ENCODE measurements at places on chromosomes 5 and 9.

DNA sequence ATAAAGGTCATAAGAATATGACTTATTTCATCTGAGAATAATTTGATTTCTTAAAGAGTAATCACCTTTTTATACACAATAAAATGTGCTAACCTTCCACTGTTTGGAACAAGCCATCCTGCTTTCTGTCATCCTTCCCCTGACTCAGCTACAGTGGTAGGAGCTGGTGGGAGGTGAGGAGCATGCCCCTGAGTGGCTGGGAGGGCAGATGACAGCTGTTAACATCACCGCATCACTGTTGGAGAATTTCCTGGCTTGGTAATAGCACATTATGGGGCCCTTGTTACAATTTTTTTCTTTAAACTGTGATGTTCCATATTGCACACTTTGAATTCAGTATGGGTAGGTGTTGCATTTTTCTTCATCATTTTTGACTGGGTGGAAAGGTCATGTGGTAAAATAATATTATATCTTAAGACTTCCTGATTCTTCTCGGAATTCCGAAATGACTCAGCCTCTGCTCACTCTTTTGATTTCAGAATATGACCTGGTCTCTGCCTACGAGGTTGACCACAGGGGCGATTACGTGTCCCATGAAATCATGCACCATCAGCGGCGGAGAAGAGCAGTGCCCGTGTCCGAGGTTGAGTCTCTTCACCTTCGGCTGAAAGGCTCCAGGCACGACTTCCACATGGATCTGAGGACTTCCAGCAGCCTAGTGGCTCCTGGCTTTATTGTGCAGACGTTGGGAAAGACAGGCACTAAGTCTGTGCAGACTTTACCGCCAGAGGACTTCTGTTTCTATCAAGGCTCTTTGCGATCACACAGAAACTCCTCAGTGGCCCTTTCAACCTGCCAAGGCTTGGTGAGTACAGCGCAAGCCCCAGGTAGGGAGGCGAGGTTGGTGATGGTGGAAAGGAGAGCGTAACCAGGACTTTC, 5.8 kb downstream of the ADAMTS16 start:
- no peak for DNase-seq

- DNase-seq = no peak
Measured at GRCh38 chr5:140324617-140325241, 21.7 kb downstream of the HBEGF start.

DNA sequence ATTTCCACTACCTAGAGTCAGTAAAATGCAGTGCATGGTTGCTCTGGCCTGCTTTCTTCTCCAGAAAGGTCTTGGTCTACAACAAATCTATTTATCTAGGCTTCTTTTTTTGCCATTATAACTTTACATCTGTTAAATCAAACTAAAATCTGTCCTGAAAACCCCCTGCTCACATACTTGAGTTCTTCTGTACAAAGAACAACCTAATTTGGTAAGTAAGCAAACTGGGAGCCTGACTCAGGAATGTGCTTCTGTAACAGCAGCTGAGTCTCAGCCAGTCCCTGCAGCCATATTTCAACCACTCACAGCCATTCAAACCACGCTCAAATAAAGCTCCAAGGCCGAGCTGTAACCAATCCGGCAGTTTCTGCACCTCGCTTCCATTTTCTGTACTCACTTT, 95.8 kb downstream of the PLPP1 start:
- no peak for DNase-seq

DNA sequence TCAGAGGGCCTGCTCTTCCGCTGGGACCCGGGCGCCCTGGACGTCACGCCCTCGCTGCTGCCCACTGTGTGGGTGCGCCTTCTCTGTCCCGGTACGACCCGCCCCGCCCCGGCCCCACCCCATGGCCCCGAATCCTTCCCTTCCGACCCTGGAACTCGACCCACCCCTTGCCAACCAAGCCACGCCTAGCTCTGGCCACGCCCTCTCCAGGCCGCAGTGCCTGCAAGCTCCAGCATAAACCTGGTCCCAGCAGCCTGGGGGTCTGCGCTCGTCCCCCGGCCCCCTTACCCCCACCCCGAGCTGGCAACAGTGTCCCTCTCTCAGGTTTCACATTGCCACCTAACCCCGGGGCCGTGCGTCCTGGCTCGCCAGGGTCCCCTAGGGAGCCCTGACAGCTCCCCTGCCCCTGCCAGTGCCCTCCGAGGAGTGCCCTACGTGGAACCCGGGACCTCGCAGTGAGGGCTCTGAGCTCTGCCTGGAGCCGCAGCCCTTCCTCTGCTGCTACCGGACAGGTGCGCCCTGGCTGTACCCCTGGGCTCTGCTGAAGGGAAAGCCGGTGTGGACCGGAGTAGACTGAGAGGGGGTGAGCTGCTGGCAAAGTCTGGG, 3.4 kb downstream of the ADGRD2 start:
- DNase-seq = no peak

GRCh38 chr5:33068786-33069185, 357.7 kb downstream of the NPR3 start:
- DNase-seq = no peak

GRCh38 chr9:109904666-109905065, 124.7 kb downstream of the PALM2AKAP2 start:
- DNase-seq = no peak

DNA sequence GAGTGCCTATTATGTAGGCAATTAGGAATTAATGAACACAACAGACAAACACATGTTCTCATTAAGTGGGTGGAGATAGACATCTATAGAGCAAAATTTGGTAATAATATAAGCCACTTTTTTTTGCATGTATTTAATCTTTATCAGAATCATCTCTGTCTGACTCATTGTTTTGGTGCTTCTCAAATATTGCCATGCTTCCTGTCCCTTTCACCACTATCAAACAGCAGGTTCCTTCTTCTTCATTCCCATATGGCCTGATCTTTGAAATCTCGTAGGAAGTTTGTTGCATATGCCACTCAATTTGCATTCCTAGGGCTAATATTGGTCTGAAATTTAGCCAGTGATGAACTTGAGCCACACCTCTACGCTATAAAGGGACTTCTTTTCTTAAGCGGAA, 128.9 kb upstream of the SPEF2 start:
- no peak for DNase-seq

- no peak for DNase-seq
Measured at GRCh38 chr9:122065923-122066629, 27.0 kb downstream of the TTLL11 start.

DNA sequence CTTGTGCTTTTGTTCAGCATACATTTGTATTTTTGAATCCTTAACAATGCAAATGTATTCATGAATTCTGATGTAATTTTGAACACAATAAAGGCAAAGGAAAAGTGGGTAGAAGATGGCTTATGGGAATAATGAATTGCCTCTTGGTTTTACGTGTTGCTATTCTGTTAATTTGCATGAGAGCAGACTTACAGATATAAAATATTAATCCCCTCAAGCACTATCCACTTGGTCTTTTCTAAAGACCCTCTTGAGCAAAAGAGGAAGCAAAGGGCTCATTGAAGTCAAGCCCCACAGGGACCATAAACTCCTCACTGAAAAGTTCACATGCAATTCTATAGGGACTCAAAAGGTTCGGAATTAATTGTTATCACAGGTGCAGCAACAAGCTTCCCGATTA, 51.9 kb downstream of the OSTF1 start:
- DNase-seq = no peak

- DNase-seq = no peak
Measured at GRCh38 chr5:72093824-72094223, 13.5 kb upstream of the MAP1B start.

DNA sequence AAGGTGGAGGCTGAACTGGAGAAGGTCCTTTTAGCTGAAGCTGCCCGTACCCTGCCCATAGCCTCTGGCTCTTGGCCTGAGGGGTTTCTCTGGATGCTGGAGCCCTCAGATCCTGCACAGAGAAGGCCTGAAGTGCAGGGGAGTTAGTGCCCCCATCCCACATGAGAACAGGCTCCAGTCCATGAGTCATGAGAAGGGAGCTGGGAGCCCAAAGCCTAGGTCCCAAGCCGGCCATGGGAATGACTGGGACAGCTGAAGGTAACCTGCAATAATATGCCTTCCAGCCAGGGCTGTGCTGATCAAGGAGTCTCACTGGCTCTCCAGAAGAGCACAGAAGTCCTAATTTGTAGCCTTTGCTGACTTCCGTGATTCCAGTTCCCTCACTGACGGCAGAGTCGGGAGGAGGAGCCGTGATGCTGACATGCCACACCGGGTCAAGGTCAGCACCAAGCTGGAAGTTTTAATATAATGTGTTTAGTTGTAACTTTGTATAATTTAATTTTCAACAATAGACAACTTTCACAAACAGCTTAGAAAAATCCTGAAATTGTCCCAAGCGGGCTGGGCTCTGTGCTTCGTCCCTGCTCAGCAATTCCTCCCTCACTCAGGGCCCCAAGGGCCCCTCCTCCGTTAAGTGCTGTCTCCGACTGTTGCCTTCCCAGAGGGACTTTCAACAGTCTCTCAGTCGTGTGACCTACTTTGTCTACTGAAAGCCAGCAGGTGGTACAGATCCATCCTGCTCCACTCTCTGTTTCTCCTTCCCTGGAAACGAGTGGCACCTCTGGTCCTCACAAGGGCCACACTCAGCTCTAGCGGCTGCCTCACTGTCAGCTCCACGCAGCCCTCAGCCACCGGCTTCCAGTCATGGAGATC, 387.8 kb downstream of the GADD45G start:
- DNase-seq = no peak

DNA sequence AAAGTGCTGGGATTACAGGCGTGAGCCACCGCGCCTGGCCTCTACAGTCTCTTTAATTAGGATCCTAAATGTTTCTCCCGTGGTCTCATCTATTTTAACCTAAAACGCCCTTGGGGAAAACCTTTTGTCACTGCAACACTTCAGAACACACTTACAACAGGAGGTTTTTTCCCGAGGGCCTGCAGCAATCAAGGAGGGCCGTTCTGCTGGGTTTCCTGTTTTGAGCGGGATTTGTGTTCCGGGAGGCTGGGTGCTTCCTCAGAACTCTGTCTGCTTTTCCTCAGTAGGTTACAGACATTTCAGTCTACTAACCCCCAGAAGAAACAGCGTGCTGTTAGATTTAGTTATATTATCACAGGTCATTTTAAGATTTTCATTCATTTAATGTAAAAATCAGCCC, 65.4 kb upstream of the IRX4 start:
- no peak for DNase-seq

DNA sequence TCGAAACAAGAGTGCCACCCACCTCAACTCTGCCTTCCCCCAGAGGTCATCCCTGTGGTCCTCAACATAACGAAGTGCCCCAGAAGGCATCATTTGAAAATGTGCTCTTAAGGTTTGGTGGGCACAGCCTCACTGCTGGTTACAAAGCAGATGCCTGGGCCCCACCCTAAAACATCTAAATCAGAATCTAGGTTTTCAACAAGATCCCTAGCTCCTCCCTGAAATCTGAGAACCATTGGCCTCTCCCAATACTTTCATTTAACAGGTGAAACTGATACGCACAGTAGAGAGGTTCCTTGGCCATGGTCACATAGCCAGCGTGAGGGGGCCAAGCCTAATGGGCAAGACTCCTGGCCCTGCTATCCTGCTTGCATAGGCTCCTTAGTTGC, 376.2 kb upstream of the CLINT1 start:
- no peak for DNase-seq

- DNase-seq = no peak
Measured at GRCh38 chr5:120644516-120644915, 180.4 kb downstream of the PRR16 start.

DNA sequence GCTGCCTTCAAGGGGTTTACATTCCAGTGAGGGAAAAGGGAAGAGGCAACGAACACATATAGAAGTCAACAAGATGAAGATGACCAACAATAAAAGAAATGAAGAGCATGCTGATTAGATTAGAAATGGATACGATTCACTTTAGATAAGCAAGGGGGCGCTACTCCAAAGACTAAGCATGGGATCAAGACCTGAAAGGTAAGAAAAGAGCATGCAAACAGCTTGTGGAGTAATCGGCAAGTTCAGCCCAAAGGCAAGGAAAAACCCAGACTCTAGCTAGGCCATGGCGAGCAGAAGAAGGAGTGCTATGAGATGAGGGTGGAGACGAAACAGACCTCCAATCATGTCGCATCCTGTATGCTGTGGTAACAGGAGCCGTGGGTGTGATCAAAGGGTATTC, 124.4 kb downstream of the FANCC start:
- DNase-seq = no peak

- DNase-seq = no peak
Measured at GRCh38 chr5:157524887-157525286, 50.7 kb downstream of the ADAM19 start.

- no peak for DNase-seq
Measured at GRCh38 chr5:111259636-111260035, 35.5 kb downstream of the CAMK4 start.

DNA sequence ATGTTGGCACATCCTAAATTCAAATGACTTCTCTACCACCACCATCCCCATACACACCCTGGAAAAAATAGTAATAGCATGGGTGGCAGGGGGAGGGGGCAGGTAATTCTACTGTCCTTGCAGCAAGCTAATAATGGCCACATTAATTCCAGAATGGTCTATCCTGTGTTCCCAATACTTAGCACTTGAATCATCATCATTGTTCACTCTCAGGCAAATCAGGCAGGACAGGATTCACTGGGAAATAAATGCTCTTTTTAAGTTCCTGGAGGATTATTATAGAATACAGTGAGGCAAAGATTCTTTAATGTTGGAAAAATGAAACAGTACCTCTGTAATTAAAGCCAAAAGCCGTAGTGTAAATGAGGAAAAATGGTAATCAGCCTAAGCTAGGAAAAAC, 254.5 kb downstream of the ARRDC3 start:
- DNase-seq = no peak

DNA sequence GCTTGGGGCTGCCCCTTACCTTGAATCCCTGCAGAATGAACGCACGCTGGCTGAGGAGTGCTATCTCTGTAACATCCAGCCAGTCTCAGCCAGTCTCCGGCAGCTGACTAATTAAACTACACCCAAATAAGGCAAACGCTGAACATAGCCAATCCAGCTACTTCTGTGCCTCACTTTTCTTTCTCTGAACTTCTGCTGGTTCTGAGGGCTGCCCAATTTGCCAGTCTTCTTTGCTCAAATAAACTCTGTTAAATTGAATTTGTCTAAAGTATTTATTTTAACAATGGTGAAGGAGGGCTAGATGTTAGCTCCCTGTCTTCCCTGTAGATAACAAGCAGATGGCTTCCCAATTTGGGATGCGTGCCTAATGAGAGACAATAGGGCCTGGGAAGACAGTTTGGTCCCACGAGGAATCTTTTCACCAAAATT, 154.0 kb upstream of the NFIL3 start:
- DNase-seq = no peak

DNA sequence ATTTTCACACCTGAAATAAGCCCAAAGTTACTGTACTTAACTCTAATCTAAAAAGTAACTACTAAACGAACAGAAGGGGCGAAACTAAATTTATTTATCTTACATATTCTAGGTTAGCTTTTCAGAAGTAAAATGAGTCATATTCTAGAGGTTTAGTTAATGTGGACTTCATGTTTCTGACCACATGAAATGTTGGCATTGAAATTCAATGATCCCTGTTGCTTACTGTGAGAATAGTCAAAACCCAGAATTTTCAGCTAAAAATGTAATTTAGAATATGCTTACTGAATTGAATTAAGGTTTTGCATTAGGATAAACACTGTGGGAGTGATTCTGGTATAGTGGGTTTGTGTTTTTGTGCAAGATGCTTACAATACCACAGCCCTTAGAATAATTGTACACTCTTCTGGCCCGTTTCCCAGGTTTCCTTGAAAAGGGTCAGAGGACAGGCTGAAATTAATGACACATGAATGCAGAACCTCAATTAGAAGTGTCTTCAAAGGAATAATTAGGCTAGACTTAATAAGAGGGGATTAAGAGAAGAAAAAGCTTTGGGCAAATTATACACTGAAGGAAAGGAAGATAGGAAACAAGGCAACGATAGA, 1.4 kb upstream of the SNX18 start:
- DNase-seq = no peak

All from stimulated activated naive CD4-positive, alpha-beta T cell treated with Interleukin-2 at 50 U/mL for 16 hours (primary cell).